ENCODE measurements at places on chromosomes 3 and 15. TPM values are rescaled to one million over a fixed set of nuclear protein-coding genes. Genes with fewer than 3 reads are reported as not detected.

- H3K4me3 ChIP-seq: no peak overlapping the region
- no peaks in the 10 kb centered on the region for H3K27me3 ChIP-seq
- H3K36me3 ChIP-seq: no peaks in the 10 kb centered on the region
- H3K27ac ChIP-seq: no peak overlapping the region
- DNase-seq: no peak
These were observed 102.1 kb downstream of the LINGO1 start for GRCh38 chr15:77530576-77530975.

GRCh38 chr3:99637368-99638111 is 854 bp upstream of the COL8A1 start:
- DNase-seq: peak; percentile 27
- peaks cover 26% of the 10 kb centered on the region for H3K4me1 ChIP-seq
- H3K27me3 ChIP-seq: no peaks in the 10 kb centered on the region
- H3K27ac ChIP-seq: peak overlapping the region; percentile 81

The GOLGA6L7 gene
- not detected for total RNA-seq

GRCh38 chr3:25665315-25666280 is 891 bp upstream of the TOP2B start:
- peak; percentile 22 for DNase-seq
- H3K27ac ChIP-seq: peak overlapping the region; percentile 99
- peak overlapping the region; percentile 75 for H3K4me3 ChIP-seq
- peaks cover 21% of the 10 kb centered on the region for H3K4me1 ChIP-seq

DNA sequence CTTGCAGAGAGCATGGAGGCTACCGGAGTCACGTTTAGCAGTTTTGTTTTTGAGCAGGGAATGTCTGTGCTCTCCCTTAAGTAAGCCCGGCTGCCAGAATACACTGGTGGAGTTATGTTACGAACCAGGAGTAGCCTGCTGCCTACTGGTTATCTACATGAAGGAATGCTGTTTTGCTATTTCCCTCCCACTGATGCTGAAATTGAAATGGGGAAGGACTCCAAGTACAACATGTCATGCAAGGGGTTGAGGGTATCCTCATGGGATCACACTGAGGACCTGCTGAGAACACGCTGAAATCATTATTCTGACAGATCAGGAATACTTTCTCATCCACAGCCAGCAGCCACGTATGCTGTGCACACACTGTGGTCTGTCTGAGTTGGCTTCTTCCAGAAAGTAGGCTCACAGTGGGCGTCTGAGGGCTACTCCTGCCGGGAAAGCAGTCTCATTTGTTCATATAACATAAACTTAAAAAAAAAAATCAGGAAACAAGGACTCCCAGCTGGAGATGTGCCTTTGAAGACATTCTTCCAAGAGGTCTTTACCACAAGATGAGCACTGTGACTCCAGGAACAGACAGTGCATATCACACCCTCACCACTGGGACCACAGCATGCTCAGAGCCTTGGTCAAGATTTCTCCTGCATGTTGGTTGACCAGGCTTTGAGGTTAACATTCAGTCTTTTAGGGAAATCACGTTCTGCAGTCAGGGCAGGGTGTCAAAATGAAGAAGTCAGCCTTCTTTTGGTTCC is 300.4 kb upstream of the RASGRP1 start:
- no peak overlapping the region for H3K4me3 ChIP-seq
- H3K27ac ChIP-seq: peak overlapping the region; percentile 18
- DNase-seq: no peak
- H3K36me3 ChIP-seq: no peaks in the 10 kb centered on the region
- no peaks in the 10 kb centered on the region for H3K4me1 ChIP-seq

The CCR8 gene
- not detected for total RNA-seq

GRCh38 chr15:26889298-26889898 is 22.5 kb downstream of the GABRA5 start:
- H3K36me3 ChIP-seq: no peaks in the 10 kb centered on the region
- H3K4me1 ChIP-seq: peaks cover 11% of the 10 kb centered on the region
- no peaks in the 10 kb centered on the region for H3K27me3 ChIP-seq
- no peak for DNase-seq
- no peak overlapping the region for H3K27ac ChIP-seq

- H3K4me3 ChIP-seq: no peak overlapping the region
- H3K4me1 ChIP-seq: no peaks in the 10 kb centered on the region
- no peak for DNase-seq
- no peaks in the 10 kb centered on the region for H3K27me3 ChIP-seq
These were observed 121.4 kb downstream of the FAM43A start for GRCh38 chr3:194806991-194807630.

GRCh38 chr3:152471814-152472671 is 203.3 kb downstream of the MBNL1 start:
- H3K27me3 ChIP-seq: no peaks in the 10 kb centered on the region
- no peaks in the 10 kb centered on the region for H3K4me1 ChIP-seq
- no peaks in the 10 kb centered on the region for H3K36me3 ChIP-seq
- H3K4me3 ChIP-seq: peak overlapping the region; percentile 34
- DNase-seq: no peak
- peak overlapping the region; percentile 28 for H3K27ac ChIP-seq

DNA sequence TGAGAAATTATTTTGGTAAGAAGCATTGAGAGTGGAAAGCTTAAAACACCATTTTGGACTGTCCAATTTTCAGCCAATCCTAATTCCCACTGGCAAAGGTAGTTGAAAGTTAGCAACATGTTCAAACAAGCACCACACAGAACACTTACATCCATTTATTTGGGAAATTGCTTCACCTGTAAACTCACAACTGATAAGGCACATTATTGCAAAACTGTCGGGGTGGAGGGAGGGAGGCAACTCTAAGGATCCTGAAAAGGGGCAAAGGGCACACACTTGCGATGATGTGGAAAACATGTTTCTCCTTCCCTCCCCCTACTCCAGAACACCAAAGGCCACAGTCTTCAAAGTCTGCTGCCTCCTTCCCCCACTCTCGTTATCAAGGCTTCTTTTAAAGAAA is 9.4 kb downstream of the TMEM41A start:
- H3K4me3 ChIP-seq: no peak overlapping the region
- H3K27ac ChIP-seq: no peak overlapping the region
- H3K27me3 ChIP-seq: no peaks in the 10 kb centered on the region
- peaks cover 17% of the 10 kb centered on the region for H3K4me1 ChIP-seq

- H3K4me1 ChIP-seq: no peaks in the 10 kb centered on the region
- no peaks in the 10 kb centered on the region for H3K36me3 ChIP-seq
- no peaks in the 10 kb centered on the region for H3K27me3 ChIP-seq
- H3K27ac ChIP-seq: no peak overlapping the region
These were observed 798.8 kb downstream of the OTOL1 start for GRCh38 chr3:162295323-162295983.

The ZKSCAN7 gene
- 3.5 TPM for total RNA-seq

DNA sequence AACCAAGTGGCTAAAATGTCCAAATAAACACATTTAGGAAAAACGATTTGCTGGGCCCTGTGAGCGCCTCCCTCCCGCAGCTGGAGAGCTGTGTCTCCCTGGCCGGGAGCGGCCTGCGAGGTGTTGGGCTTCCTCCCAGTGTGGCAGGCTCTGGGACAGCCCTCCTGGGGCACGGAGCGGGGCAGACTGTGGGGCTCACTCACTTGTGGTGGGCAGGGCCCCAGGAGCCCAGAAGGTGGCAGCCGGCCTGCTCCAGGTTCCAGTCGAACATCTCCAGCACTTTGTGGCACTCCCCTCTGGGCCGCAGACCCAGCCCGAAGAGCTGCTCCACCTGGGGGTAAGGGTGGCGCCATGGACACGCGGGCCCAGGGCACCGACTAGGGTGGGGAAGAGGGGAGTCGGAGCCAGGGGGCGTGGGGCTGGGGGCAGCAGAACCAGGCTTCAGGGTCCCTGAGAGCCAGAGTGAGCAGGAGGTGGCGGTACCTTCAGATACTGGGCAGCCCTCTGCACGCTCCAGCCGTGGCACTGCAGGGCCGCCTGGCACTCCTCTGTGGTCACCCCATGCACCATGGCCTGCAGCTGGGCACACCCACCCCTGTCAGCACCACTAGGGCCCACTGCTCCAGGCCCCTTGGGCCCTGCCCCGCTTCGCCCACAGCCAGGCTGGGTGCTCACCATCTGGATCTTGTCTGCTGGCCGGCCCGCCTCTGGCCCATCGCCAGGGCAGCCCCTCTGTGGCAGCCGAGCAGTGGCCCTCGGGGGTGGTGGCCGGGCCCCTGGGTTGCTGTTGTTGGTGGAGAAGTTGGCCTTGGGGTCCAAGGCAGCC is 41.5 kb downstream of the TNK2 start:
- H3K27ac ChIP-seq: no peak overlapping the region
- no peak overlapping the region for H3K4me3 ChIP-seq

DNA sequence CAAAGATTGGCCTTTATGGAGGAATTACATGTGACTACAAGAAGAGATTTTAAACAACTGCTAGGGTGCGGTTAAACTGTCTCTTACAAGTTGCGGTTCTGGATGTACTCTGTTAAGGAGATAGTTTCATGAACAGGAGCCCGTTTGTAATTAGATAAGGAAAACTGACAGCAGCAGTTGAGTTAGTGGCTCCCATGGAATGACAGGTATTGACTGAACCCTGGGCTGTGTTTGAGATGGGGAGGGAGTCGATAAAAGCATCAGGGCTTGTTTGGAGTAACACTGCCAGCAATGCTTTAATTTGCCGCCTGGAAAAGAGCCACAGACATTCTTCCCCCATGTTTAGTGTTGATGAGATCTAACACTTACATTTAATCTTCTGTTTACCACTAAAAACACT is 139.9 kb downstream of the ROBO2 start:
- no peaks in the 10 kb centered on the region for H3K36me3 ChIP-seq
- no peak for DNase-seq

DNA sequence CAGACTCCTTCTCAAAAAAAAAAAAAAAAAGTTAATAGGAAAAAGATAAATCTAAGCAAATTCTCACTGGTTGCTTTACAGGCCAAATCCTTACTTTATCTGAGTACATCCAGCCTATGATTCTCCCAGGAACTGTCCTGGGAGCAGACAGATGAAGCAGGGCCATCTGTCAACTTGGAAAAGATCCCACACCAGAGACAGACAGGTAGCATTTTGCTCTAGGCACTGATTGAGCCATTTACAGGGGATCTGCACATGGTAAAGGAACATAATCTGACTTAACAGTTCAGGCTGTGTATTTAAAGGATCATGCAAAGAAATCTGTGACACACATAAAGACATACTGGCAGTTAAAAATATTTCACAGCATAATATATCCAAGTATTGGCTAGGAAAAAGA is 1006.5 kb downstream of the TBL1XR1 start:
- H3K36me3 ChIP-seq: no peaks in the 10 kb centered on the region
- H3K27ac ChIP-seq: no peak overlapping the region
- no peaks in the 10 kb centered on the region for H3K4me1 ChIP-seq
- H3K27me3 ChIP-seq: no peaks in the 10 kb centered on the region

GRCh38 chr3:170910542-170910941 is 2.1 kb upstream of the EIF5A2 start:
- H3K4me3 ChIP-seq: no peak overlapping the region
- no peaks in the 10 kb centered on the region for H3K36me3 ChIP-seq
- H3K4me1 ChIP-seq: peaks cover 8% of the 10 kb centered on the region
- no peaks in the 10 kb centered on the region for H3K27me3 ChIP-seq
- no peak overlapping the region for H3K27ac ChIP-seq
- DNase-seq: no peak

The CPB1 gene
- total RNA-seq: 11.3 TPM

DNA sequence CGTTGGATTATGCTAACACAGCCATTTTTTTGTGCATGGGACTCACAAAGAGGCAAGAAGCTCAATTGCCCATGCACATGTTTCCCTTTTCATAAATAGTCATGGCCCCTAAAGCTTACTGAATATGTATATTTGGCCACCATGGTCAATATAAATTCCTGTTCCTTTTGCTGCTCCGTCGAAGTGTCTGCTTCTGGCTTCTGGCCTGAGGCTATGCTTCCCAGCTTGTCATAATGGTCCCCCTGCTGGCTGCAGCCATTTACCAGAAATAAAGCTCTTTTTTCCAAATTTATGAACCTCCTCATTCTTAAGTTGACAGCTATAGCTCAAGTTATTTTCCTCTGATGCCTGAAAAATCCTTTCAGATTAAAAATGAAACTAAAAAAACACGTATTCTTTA is 602.1 kb downstream of the VGLL3 start:
- H3K36me3 ChIP-seq: no peaks in the 10 kb centered on the region
- no peak for DNase-seq
- H3K4me3 ChIP-seq: no peak overlapping the region
- no peaks in the 10 kb centered on the region for H3K4me1 ChIP-seq
- H3K27ac ChIP-seq: no peak overlapping the region
- no peaks in the 10 kb centered on the region for H3K27me3 ChIP-seq

The COX5A gene
- 57.6 TPM for total RNA-seq

DNA sequence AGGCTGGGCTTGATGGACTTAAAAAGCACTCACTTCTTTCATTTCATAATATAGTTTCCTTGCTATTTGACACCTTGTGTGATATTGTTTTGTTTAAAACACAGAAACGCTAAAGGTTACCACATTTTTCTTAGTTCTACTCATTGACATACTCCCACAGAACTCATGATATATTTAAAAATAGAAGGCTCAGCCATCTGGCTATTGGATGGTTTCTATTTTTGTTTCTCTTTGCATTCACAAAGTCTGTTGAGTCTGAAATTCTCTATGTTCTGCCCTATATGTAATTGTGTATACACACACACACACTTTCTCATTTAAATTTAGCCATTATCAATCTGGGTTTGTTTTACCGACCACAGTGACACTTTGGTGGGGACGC is 128.2 kb downstream of the SOX2 start:
- no peaks in the 10 kb centered on the region for H3K36me3 ChIP-seq
- H3K27ac ChIP-seq: no peak overlapping the region
- no peaks in the 10 kb centered on the region for H3K4me1 ChIP-seq

All from upper lobe of left lung (tissue), 6 donors.